ENCODE measurements at places on chromosomes 7 and 10. TPM values are rescaled to one million over a fixed set of nuclear protein-coding genes. Genes with fewer than 3 reads are reported as not detected.

ASB15 gene
- 57.0 TPM for total RNA-seq

CNPY1 gene
- not detected for total RNA-seq

UNCX gene
- not detected for total RNA-seq

PLA2G12B gene
- 0.52 TPM for total RNA-seq

FAM204A gene
- total RNA-seq = 59.7 TPM

Measured in heart right ventricle (tissue), 16 donors.